ENCODE measurements at places on chromosomes 7 and 10.
A peak's percentile ranks its signal among the peaks of the same experiment; 100 is the strongest.

DNA sequence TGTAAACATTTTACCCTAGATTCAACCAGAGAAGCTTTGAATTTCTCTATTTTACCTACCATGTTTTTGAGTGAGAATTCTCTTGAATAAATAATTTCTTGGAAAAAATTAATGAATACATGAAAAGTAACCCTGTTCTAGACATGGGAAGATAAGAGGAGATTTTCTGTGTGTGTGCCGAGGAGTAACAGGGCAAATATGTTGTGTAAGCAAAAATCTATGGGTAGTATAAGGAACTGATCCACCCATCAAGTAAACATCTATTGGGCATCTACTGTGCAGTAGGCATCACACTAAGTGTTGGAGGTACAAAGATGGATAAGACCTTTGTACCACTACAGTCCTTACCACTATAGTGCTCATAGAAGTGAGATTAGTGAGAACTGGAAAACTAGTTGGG is 8.2 kb upstream of the NXPH1 start:
- DNase-seq: no peak

GRCh38 chr7:39164887-39165286 is 187.2 kb downstream of the POU6F2 start:
- DNase-seq: no peak

DNA sequence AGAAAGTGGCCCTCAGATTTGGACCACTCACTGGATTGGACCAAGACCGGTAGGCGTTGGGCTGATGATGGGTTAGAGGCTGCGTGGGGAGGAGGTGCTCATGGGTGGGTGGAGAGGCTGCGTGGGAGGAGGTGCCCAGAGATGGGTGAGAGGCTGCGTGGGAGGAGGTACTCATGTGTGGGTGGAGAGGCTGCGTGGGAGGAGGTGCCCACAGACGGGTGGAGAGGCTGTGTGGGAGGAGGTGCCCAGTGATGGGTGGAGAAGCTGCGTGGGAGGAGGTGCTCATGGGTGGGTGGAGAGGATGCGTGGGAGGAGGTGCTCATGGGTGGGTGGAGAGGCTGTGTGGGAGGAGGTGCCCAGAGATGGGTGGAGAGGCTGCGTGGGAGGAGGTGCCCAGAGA is 346.3 kb downstream of the PAXIP1 start:
- DNase-seq: no peak

- no peak for DNase-seq
Measured at GRCh38 chr7:33918438-33919143, 13.3 kb downstream of the BMPER start.

- no peak for DNase-seq
Measured at GRCh38 chr7:71626206-71626605, 494.3 kb downstream of the GALNT17 start.

DNA sequence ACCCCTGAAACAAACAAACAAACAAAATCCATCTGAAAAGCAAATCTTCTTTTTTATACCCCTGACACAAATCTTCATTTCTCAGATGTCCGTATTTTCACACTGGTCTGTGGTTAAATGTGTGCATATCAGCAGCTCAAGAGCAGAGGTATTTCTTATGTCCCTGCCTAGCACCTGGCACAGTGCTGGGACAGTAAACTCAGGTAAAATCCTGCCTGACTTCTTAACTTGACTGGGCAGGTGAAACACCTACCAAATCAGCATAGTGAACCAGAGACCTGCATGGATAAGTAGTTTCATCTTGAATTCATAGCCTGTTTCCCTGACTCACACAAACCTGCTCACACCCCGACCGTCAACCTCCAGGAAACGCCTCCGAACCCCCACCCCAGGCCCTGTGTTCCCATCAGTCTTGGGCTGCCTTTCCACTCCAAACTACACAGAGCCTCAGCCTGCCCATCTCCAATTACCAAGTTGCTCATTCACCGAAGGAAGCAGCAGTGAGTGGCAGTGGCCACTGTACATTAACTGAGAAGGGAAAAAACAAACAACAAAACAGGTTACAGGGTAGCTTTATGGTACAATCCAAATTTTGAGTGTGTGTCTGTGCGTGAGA is 109.9 kb downstream of the HECTD2 start:
- no peak for DNase-seq

DNA sequence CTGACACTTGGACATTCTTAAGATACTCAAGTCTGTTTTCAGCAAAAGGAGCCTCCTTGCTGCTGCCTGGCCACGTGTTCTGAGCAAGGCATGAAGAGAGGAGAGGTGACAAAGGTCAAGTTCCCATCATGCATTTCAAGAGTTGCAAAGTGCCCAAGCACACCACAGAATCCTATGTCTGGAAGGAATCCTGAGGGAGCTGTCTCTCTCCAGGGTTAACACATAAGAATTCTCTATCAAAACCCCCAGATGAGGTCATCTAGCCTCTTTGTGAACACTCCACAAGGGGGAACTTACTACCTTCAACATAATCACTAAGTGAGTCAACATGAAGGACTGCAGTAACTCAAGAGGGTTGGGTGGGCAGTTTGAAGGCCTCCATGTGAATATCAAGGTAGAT is 155.5 kb downstream of the RNF216 start:
- DNase-seq: peak; percentile 55

- DNase-seq: no peak
Measured at GRCh38 chr7:32026083-32026425, 44.2 kb downstream of the PDE1C start.

GRCh38 chr7:96995406-96996110 is 9.8 kb upstream of the DLX6 start:
- DNase-seq: no peak

DNA sequence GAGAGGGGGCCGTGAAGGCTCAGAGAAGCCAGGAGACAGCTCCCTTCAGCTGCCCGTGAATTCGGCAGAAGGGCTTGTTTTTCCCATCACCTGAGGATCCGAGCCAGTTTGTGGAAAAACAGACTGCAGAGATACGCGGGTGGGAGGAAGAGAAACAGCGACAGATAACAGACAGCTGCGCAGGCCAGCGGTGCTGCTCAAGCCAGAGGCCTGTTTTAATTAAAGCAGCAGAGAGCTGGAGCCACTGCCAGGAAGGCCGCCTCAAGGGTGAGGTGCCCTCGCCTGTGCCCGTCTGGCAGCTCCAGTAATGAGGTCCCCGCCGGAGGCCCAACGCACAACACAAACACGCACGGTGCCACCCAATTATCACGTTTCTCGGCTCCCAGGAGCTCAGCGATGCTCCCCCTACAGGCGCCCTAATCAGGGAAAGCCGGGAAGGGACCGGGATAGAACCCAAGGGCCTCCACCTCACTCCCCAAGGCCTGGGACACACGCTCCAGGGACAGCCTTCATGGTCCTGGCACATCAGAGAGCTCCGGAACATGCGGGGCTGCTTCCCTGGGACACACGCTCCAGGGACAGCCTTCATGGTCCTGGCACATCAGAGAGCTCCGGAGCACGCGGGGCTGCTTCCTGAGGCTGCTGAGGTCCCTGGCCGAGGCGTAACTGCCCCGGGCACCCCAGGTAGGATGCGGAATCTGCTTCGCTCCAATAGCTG is 60.6 kb upstream of the DNAAF5 start:
- DNase-seq: no peak

DNA sequence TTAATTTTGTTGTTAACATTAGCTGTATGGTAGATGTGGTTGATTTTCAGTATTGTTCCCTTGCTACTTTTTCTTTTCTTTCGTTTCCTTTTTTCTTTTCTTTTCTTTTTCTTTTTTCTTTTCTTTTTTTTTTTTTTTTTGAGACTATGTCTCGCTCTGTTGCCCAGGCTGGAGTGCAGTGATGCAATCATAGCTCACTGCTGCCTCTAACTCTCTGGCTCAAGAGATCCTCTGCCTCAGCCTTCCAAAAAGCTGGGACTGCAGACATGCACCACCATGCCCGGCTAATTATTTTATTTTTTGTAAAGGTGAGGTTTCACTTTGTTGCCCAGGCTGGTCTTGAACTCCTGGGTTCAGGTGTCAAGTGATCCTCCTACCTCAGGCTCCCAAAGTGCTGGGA is 14.4 kb downstream of the SLC26A3 start:
- no peak for DNase-seq

DNA sequence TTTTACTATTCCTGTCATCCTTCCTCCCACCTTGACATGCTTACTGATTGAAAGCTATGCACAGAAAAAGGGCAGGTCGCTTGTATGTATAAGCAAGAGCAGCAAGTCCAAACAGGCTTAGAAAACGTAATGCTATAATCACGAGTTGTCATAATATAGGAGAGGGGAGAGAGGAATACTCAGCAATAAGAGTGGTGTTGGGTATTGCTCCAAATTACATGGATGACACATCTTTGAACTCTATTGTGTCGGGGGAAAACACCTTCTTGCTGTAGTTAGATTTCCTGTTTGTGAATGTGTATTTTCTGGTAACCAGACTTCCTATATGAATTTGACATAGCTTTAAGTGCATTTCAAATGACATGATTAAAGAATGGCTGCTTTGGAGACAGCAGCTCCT is 7.5 kb downstream of the MET start:
- no peak for DNase-seq

- DNase-seq: no peak
Measured at GRCh38 chr10:12975266-12975665, 26.2 kb downstream of the CCDC3 start.

- DNase-seq: no peak
Measured at GRCh38 chr10:84353052-84353803, 24.8 kb downstream of the CCSER2 start.

DNA sequence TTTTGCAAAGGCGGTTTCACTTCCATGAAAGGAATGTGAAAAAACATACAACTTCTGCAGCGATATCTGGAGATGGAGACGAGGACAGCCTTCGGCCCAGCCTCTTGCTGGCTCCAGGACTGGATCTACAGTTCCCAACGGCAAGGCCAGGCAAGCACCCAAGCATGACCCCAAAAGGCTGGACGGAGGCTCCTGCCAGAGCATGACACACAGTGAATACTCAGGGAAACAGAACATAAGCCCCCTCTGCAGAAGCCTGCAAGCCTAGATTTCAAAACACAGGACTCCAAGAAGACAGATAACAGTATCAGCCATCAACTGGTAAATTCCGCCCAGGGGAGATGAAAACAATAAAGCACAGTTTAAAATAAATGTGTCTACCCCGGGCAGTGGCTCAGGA is 3.3 kb upstream of the LRRC27 start:
- DNase-seq: no peak

DNA sequence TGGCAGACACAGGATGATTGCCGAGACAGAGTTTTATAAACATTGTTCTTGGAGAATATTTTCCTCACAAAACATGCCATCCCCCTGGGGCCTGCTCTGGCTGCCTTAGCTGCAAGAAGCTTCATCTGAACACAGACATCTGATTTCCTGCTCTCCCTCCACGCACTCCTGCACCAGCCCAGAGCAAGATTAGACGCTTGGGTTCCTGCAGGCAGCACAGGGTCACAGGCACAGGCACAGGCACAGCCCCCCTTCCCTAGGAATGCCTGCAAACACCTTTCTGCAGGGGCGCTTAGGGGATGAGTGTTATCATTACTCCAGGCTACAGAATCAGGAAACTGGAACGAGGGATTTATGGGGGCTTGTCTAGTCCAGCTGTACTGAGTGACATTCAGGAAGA is 450.3 kb downstream of the GRID1 start:
- no peak for DNase-seq

- DNase-seq: no peak
Measured at GRCh38 chr10:111080224-111080623, 3.4 kb downstream of the ADRA2A start.

- no peak for DNase-seq
Measured at GRCh38 chr7:140672382-140673062, at the start of gene ADCK2. TSS of gene ADCK2 (plus strand) at chr7:140672945. CDS start at chr7:140673331, 386 bp downstream.

GRCh38 chr10:73251683-73252444 is 580 bp downstream of the MRPS16 start:
- no peak for DNase-seq

DNA sequence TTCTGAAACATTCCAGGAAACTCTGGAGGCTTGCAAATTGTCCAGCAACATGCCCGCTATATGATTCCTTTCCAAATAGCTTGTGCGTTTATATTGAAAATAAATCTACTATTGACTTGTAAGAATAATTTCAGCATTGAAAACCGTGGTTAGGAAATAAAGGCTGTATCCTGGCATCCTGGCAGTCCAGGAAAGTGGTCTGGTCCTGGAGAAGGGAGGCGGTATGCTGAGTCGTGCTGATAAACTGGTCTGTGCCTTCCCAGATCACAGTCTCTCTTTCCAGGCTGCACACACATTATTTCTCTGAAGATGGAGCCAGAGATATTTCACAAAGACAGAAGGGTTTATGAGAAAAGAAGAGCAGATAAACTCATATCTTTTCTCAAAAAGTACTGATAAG is 350.1 kb upstream of the COBL start:
- DNase-seq: no peak

DNA sequence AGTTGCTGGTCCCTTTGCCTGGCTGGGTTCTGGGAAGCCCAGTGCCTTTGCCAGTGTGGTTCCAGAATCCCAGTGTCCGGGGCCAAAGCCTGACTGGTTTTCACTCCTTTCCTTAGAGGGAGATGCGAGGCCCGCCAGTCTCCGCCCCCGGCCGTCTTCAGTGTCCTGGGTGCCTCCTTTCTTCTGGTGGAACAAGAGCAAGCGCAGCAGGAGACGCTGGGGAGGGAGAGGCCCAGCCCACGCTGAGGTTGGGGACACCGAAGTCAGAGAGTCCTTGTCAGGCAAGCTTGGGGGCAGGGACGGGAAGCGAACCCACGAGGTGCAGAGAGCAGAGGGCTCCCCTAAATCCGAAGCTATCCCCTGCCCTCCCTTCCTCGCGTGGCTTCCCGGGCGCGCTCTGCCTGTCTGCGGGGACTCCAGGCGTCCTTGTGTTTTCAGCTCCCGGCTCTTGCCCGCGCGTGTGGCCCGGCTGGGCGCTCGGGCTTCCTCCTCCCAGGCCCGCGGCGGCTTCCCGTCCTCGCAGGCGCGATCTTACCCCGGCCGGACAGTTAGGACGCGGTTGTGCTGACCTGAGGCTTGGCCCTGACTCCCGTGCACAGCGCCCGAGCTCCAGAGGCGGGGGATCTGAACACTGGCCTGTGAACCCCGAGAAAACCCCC is 60.6 kb upstream of the UBE3C start:
- DNase-seq: no peak

DNA sequence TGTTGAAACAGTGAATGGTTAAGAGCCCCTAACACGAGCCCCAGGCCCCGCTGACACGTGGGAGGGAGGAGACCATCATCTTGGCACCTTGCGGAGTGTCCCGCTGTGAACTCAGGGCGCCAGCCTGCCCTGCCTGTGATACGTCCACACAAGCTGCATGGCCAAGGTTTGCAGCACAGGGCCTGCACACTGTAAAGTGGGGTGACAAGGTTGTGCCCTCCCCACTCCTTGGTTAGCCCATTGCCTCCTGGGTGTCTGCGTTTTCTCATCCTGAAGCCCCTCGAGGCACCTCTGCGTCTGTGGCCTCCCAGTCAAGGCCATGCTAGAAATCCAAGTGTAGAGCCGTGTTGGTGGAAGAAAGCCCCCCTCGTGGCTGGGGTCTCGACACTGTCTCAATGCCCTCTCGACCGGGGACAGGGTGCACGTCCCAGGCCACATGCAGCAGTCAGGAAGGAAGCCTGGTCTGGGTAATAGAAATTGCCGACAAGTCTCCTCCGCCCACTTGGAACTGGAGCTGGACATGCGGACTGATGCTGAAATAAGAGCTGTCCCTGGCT is 192.1 kb downstream of the DNAJB6 start:
- no peak for DNase-seq
